ENCODE measurements at places on chromosomes 1 and 21.

GRCh38 chr1:98176936-98177335, 256.1 kb upstream of the DPYD start:
- no peak for DNase-seq

DNA sequence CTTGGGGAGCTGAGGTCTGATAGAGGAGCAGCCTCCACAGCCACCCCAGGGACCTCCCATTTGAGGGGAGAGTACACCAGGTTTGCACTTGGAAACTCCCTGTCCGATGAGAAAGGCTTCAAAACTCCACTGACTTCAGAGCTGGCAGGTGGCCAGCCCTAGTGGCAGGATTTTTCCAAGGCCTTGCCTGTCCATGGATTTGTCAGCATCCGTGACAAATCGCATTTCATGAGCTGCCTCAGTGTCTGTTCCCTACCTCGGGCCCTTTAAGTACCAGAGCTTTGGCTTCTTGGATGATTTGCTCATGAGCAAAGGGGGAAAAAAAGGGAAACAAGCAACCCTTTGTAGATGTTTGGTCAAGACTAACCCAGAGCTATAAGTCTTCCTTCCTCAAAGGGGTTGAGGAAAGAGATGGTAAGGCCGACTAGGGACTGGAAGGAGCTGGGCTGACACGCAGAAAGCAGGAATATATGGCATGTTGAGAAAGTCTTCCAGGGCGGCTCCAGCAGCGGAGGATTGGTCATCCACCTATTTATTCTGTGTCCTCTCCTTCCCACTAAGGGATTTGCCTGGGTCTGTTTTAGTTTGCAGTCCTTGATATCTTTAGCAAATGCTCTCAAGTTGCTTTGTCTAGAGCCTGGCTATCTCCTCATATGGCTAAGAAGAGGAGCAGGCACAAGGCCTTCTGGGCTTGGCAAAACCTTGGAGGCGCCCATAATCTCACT, 2.7 kb upstream of the HSPG2 start:
- DNase-seq, result no peak

DNA sequence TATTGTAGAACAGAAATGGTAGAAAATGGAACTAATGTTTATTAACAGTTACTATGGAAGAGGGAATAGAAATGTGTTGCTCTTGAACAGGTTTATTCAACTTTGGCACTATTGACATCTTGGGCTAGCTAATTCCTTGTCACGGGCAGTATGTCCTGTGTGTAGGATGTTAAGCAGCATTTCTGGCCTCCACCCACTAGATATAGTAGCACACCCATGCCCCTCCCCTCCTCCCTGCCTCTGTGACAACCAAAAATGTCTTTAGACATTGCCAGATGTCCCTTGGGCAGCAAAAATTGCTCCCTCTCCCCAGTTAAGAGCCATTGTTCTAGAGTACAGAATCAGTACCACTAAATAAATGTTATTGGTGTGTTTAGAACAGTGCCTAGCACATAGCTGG, 91.4 kb upstream of the TPTE start:
- DNase-seq, result no peak

DNA sequence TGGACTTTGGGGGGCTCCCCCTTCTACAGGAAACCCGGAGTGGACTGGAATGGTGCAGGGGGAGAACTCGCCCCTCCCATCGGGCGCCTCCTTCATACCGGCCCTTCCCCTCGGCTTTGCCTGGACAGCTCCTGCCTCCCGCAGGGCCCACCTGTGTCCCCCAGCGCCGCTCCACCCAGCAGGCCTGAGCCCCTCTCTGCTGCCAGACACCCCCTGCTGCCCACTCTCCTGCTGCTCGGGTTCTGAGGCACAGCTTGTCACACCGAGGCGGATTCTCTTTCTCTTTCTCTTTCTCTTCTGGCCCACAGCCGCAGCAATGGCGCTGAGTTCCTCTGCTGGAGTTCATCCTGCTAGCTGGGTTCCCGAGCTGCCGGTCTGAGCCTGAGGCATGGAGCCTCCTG, at the start of gene TNFRSF14:
TNFRSF14 (plus strand) TSS at position 95 of the 401 bp plus-strand sequence; CDS start at position 389, 294 bp downstream.
- peak; percentile 62 for DNase-seq

- DNase-seq, result peak; percentile 52
Observed at GRCh38 chr1:36306210-36306901, at the start of gene SH3D21. TSS of gene SH3D21 (plus strand) at chr1:36306368. CDS start at chr1:36306421, 53 bp downstream.

DNA sequence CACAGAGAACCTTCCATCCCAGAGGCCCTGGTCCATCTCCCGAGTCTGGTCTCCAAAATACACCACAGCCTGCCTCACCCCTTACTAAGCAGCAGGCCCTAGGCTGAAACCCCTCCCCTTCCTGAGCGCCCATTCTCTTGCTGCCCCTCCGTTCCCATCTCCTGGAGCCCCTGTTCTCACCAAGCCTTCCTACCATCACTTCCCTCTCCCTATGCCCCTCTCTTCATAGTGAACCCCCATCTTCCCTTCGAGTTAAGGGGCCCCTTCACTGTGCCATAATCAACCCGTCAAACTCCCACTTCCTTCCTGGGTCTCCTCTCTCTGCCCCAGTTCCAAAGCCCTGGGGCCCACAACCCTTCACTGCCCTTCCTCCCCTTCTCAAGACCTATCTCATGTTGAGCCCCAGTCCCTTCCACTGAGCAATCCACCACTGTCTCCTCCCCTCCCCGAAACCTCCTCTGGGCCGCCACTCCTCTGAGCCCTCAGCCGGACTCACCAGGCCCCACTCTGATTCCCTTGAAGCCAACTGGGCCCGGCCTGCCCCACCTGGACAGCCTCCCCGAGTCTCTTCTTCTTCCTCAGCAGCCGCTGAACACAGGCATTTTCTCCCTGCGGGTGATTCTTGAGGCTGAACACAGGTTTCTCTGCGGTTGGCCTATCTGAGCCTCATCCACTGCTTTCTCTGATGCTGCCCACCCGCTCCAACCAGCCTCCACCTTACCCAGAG, 42.2 kb upstream of the WASF2 start:
- DNase-seq, result no peak

DNA sequence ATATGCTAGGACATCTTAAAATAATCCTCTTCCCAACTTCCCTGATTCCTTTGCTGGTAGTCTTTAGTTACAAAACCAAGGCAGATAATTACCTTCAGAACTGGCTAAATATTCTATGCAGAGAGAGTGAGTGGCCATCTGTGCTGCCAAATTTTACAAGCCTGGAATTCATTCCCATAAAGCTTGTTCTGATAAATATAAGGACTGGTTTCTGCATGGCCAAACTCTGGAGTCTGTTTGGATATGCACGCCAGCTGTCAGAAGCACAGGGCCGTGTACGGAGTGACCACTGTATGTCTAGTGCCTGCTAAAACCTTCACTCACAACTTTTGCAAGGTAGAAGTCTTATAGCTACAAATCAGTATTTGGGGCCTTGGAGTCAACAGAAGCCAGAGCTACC, 66.5 kb upstream of the RAVER2 start:
- DNase-seq, result no peak

- no peak for DNase-seq
Observed at GRCh38 chr1:117828201-117828600, 101.2 kb downstream of the GDAP2 start.

DNA sequence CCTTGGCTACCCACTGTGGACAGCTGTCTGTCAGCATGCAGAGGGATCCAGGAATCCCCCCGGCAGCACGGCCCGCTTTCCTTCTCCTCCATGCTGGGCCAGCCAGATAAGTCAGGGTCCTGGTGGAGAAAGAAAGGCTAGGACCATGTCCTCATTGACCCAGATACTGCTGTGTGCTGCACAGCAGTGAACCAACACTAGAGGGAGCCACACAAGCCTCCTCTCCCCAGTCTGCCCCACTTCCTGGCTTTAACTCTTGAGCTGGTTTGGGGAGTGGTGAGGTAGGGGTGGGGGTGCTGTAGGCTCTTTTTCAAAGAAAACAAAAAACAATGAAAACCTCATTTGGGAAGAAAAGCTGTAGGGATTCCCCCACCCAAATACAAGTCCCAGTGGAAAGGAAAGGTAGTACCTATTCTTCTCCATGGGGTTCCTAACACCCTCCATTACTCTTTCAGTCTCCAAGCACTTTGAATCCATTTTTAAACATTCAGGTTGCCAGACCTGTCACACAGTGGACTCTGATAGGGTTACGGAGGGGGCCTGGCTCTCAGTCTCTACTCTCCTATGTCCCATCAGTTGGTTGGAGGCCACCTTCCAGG, 84.9 kb upstream of the CD1D start:
- peak; percentile 10 for DNase-seq

GRCh38 chr1:58045094-58045705, 501.3 kb downstream of the OMA1 start:
- DNase-seq, result no peak

GRCh38 chr1:15279576-15280230, 32.7 kb downstream of the FHAD1 start:
- DNase-seq, result no peak

DNA sequence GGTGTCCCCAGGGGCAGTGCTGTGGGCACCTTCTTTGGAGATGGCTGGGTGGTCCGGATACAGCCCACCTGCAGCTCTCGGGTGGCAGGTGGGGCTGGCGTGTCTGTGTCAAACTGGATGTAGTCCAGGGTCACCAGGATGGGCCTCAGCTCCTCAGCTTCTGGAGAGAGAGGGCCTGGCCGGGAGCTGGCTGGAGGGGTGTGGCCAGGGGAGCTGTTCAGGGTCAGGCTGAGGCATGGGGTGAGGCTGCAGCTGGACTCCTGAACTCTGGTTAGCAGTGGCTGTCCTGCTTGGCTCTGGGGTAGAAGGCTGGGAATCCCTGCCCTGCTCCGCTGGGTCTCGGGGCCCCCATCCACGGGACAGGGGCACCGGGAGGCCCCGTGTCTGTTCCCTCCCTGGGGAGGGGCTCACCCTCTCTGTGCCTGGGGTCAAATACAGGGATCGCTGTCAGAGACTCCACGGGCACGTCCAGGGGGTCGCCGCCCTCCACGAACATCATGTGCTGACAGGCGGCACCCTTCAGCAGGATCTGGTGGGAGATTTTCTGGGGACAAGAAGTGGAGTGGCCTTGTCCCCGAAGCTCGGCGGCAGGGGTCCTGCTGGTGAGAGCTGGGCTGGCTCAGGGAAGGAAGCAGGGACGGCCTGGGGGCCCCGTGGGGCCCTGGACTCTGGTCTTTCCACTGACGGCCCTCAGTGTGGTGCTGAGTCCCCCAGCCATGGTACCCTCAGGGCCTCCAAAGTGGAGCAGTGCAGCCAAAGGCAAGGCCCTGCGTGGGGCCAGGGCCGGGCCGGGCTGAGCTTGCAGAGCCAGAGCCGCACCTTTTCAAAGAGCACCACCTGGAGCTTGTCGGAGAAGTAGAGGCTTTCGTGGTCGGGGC, 4.1 kb upstream of the TMEM52 start:
- no peak for DNase-seq

DNA sequence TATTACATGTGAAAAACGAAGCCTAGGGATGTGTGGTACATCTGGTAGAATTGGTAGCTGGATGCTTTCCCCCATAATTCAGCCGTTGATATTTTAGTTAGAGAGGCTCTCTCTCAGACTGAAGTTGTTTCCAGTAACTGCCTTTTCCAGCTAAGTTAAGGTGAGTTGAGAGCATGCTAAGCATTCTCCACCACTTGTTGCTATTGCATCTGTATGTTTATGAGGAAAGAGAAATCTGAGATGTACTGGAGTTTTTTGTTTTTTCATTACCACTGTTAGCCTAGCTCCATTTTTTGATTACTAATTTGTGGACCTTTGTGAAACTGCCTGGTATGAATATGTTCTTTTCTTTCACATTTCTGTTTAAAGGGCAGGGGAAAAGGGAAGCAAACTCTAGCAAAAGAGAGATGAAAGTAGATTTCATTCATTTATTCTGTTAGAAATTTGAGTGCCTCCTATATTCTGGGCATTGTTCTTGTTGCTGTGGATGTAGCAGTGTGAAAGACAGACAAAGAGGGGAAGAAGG, 189.9 kb upstream of the CACYBP start:
- DNase-seq, result no peak

GRCh38 chr1:22444856-22445255, 6.8 kb upstream of the ZBTB40 start:
- DNase-seq, result no peak

- no peak for DNase-seq
Observed at GRCh38 chr1:175656416-175656815, 87.0 kb downstream of the TNR start.

DNA sequence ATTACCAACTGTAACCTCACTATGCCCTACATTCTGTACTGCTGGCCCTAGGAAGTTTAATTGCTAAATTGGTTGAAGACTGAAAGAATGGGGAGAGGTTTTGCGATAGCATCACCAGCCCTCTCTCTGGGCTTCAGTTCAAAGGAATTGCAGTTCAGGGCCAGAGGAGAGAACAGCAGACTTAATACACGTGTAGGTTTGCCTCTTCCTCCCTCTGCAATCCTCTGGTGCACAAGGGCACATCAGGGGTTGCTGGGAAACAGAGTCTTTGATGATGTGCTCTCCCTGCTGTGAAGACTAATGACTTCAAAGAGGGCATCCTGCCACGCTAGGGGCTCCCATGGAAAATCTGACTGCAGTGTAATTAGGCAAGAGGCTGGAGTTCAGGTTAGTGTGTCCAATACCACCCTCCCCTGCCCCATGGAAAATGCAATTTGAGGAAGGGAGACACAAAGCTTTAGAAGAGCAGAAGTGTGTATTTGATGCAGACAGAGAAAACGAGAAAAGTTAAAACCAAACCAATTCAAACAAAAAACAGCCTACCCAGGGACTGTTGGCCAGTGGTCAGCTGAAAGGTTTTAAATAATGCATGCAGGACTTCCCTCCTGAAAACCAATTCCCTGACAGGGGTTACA, 167.9 kb downstream of the ASTN1 start:
- no peak for DNase-seq

DNA sequence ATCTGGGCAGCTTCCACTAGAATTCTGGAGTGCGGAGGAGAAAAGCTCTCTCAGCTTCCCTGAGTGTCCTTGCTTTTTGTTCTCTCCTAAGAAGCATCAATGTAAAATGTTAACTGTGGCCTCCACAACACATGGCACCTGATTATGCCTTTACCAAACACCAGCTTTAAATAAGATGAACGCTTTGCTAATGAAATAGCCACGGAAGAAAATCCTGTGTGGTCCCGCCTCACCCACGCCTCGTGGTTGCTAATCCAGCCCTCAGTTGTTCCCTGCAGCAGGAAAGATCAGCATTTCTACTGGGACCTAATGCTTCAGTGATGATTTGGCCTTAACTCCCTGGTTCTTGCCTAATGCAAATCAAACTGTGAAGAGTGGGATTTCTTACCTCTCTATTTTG, 1.8 kb upstream of the ERG start:
- no peak for DNase-seq

- DNase-seq, result no peak
Observed at GRCh38 chr1:197915260-197915861, 1.8 kb upstream of the LHX9 start.

DNA sequence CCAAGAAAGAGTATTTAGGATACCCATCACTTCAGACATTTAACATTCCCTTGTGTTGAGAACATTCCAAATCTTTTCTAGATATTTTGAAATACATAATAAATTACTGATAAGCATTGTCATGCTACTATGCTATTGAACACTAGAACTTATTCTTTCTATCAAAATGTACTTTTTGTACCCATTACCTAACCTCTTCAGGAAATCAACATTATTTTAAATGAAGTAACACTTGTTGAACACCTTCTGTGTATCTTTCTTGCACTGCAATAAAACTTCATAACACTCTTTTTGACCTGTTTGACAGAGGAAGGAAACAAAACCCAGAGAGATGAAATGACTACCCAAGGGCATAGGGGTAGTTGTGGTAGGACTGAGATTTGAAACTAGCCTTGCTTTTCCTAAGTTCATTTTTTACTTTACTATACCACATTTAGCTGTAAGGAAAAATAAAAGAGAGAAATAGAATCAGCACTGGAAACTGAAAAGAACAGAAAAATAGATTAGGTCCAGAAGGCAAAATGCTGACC, 99.4 kb downstream of the UCHL5 start:
- no peak for DNase-seq

GRCh38 chr1:38872401-38873026, 634 bp downstream of the MYCBP start:
- peak; percentile 34 for DNase-seq

GRCh38 chr1:29352719-29353420, 116.5 kb downstream of the PTPRU start:
- no peak for DNase-seq
